Aortic smooth muscle cell (primary cell): ENCODE measurements at places on chromosomes 11 and 22. TPM values are rescaled to one million over a fixed set of nuclear protein-coding genes. Genes with fewer than 3 reads are reported as not detected.

PGA5 gene
- total RNA-seq, result 0.13 TPM in 1 of 2 replicates, not detected in the other

SHISA8 gene
- not detected in 2 replicates for total RNA-seq

GLYAT gene
- total RNA-seq, result not detected in 2 replicates

PNPLA3 gene
- total RNA-seq, result 1.1 and 2.4 TPM in 2 replicates

ACTN3 gene
- 0.06 TPM in 1 of 2 replicates, not detected in the other for total RNA-seq

OPCML gene
- total RNA-seq, result 0.06 TPM in 1 of 2 replicates, not detected in the other

TMPRSS5 gene
- under 0.01 and 0.31 TPM in 2 replicates for total RNA-seq

MMP11 gene
- 4.6 and 5.2 TPM in 2 replicates for total RNA-seq

MOGAT2 gene
- total RNA-seq, result not detected in 2 replicates

UBQLN3 gene
- total RNA-seq, result 0.06 and 0.13 TPM in 2 replicates
